Stimulated activated CD8-positive, alpha-beta memory T cell treated with anti-CD3 and anti-CD28 coated beads, Interleukin-4, amount 100 ng/mL, for 48 hours (primary cell): ENCODE measurements at places on chromosomes 7 and 10.
A peak's percentile ranks its signal among the peaks of the same experiment; 100 is the strongest.

- DNase-seq, result no peak
These were observed 78.2 kb downstream of the GALNT11 start for GRCh38 chr7:152103691-152104090.

DNA sequence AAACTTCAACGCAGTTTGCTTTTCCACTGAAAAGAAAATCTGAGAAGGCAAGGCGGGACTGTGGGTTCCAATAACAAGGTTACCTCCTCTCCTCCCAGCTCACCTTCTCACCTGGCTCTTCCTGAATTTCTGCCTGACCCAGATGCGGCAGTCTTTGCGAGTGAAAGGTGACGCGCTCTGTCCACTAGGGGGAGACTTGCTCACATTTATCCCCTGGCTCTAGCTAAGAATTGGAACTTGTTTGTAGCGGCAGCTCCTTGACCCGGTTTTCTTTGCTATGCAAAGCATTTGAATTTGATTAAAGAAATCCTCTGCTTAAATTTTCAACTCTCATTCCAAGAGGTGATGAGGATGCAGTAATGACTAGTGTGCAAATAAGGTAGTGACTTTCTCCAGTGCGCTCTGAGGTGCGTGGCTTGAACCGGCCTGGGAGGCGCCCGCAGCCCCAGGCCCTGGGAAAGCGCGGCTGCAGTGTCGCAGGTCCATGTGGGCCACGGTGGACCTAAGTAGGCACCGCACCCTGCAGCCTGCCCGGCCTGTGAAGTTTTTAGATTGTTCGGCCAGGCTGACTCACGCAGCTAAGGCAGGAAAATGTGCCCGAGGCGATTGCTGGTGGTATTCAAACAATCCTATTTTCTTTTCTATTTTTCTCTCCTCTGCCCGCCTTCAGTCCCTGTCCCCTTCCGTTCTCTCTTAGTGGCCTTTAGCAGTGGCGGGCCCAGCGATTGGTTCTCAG lies 336.9 kb upstream of the NPSR1 start:
- peak; percentile 59 for DNase-seq

DNA sequence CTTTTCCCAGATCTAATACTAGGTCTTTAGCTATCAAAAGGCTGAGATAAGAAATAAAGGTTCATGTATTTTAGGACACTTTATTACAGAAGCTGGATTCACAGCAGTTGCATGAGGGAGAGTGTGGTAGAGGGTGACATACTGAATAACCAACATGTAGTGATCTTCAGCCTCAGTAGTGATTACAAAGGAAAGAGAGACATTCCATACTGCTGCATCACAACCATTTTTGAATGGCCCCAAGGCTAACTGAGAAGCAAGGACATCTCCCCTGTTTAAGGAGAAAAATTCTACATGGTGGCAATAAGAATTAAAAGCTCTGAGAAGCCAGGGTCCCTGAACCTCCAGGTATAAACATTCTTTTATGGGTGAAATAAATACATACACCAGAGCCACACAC lies 35.3 kb downstream of the COG5 start:
- DNase-seq, result no peak

GRCh38 chr7:2613931-2614600 lies 17.7 kb upstream of the TTYH3 start:
- no peak for DNase-seq

DNA sequence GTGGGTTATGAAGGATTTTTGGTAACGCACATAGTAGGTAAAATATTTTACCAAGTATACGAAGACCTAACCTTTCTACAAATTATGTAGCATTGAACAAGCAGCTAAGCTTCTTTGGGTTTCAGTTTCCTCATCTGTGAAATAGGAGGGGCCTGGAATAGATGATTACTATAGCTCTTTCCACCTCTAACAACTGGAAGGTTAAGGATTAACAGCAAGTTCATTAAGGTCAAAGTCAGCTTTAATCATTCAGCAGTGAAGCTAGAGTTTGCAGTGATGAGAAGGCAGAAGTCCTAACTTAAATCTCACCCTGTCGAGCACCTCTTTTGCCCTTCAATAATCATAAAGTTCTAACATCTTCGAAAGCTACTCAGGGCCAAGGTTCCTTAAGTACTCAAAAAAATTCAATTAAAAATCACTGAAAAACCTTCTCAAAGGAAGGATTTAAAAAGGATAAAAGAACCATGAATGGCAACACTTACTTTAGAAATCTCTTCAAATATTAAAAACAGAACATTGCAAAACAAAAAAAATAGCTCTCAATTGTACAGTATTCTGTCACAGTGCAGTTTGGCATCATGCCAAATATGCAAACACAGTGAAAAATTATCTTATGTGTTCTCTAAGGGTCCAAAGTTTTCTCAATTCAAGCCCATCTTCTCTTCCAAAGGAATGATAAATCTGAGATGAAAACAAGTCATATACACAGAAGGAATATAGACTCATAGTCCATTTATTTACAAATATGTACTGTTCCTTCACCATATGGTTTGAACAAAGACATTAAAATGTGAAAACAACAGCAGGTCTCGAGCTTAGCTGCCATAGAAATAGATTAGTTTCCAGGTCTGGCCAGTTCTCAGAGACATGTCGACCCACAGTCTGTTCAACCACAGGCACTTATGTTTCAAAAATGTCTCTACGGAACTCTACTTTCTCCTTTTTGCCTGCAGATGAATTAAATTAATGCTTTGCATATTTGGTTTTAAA lies 152.0 kb upstream of the SLC13A1 start:
- DNase-seq, result no peak

DNA sequence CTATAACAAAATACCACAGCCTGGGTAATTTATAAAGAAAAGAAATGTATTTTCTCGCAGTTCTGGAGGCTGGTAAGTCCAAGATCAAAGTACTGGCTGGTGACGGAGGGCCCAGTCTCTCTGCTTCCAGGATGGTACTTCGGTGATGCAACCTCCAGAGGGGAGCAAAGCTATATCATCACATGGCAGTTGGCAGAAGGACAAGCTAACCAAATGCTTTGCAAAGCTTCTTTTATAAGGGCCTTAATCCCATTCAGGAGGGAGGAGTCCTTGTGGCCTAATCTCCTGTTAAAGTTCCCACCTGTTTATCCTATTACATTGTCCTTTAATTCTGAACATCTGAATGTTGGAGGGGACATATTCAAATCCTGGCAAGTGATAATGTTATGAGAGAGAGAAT lies 134.1 kb upstream of the SP4 start:
- no peak for DNase-seq

- DNase-seq, result peak; percentile 34
These were observed 30.0 kb downstream of the PRSS2 start for GRCh38 chr7:142800699-142801260.

DNA sequence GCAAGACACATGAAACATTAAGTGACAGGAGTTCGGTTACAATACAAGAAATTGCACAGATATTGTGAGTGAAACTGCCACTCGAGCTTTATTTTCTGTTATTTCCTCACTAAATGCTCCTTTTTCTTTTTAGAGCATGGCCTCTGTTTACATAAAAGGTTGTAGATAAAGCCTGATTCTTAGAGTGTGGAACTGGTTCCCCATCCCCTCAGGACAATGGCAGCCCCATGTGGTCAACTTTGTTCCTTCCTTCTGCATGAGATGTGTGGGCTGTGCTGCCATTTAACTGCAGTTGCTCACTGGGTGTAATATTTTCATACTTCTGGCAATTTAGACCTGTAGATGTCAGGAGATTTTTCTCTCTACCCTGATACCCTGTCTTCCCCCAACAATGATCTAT lies 70.2 kb downstream of the LRGUK start:
- DNase-seq, result no peak

GRCh38 chr10:88672041-88672440 lies 7.8 kb downstream of the LIPF start:
- no peak for DNase-seq

DNA sequence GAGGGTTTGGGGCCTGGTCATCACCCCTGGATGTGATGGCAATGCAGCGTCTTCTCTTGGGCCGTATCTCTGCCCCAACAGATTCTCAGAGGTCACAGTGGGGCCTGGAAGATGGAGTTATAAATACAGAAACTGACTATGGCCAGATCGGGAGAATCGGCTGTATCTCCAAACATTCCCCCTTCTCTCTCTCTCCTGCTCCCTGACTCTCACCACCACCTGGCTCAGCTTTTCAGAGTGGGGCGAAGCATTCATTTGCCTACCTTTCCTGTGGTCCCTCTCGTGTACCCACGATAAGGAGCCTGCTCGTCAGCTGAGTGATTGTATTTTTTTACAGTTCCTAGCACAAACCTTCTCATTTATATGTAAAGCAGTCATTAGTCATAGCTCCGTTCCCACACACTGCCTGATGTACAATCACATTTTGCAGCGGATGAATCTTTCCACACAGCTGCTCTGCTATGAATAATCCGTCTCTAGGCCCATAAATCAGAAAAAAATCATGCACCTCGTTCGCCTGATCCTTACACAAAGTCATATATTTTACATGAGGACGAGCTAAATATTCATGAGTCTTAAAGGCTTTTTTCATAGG lies 23.2 kb upstream of the BTRC start:
- no peak for DNase-seq

DNA sequence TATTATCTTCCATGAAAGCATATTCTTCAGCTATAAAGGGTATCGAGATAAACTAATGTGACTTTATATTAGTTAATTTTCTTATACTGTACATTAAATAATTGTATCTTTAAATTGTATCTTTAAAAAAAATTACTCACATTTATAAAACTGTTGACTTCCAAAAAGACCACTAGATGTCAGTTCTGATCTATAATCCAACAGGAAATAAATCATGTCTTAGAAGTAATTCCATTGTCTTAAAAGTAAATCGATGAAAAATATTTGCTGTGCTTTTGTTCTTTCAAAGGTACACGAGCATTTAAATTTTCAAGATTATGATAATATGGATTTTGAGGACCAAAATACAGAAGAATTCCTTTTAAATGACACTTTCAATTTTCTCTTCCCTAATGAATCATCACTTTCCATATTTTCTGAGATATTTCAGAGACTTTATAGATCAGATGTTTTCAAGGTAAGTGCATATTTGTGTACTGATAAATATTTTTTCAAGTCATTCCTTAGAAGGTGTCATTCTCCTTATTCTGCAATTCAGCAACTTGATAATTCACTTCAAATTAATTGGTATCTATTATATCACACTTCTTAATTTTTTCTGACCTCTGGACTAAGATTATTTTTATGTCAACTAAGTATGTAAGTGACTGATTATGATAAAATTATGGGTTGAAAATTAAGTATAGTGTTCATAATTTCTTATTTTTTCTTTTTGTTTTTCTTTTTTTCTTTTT lies 138.5 kb downstream of the CPED1 start:
- DNase-seq, result no peak

DNA sequence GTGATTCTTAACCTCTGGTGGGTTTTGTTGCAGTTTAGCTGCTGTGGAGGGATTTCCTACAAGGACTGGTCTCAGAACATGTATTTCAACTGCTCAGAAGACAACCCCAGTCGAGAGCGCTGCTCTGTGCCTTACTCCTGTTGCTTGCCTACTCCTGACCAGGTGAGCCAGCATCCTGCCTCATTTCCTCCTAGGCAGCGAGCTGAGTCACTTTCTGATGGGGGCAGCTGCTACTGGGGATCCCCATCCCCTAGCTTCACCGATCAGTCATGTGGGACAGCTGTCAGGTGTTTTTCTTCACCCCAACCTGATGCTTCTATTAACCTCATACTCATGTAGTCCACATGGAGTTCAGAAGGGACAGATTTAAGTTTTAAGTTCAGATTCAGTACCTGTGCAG lies 21.7 kb upstream of the SMO start:
- DNase-seq, result no peak

- DNase-seq, result no peak
These were observed 18.5 kb downstream of the MEOX2 start for GRCh38 chr7:15667991-15668390.

- no peak for DNase-seq
These were observed 34.9 kb downstream of the CHST15 start for GRCh38 chr10:124058346-124059003.

GRCh38 chr7:26759108-26759507 lies 105.3 kb downstream of the SKAP2 start:
- DNase-seq, result no peak

DNA sequence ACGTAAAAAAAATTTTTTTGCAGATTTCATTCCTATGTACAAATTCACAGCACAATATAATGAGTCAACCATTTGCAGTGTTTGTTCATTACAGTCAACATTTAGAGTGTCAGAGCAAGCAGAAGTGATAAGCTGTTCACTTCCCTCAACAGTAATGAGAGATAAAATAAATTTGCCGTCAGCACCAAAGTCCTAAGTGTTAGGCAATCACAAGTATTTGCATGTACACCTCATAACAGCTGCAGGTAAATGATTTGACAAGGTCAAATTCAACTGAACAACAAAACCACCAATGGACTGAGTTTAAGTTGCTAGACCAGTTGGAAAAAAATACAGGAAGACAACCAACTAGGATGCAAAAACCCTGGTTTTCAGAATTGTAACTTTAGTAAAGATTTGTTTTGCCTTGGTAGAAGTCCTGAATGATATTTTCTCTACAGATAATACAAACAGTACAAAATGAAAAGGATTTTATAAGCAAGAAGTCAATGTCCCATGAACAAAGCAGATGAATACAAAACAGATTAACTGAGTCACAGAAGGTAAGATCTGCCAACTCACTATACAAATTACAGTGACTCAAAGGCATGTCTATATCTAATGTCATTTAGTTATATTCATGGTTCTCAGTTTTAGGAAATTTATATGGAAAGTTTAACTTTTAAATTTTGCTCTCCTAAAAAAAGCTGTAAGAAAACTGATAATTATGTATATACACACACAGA lies 10.4 kb downstream of the RAPGEF5 start:
- no peak for DNase-seq

DNA sequence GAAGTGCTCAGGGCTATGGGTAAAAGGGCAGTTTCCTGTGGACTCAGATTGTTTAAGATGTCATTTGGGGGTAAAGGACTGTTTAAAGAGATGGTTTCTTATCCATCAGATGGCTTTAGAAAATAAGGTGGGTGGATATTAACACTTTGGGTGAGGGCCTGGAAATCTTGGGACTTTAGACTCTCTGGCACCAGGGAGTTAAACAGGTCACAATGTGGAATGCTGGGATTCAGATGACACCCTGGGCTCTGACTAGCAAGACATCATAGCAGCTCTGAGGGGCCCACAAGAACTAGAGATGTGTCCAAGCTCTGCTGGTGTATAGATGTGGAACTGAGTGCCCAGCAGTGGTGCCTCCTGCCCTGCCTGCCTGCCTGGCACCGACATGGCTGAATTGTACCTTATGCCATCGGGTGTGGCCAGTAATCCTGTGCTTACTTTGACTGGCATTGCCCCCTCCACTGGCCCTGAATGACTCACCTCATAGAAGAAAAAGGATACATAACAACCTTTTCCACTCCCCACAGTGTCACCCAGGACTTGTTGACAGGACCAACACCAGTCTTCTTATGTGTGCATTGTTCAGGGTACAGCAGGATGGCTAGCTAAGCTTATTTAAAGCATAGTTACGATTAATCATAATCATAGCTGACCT lies 100.0 kb upstream of the PRR15 start:
- no peak for DNase-seq

GRCh38 chr7:155244675-155245074 lies 53.0 kb upstream of the INSIG1 start:
- no peak for DNase-seq
